ENCODE measurements at places on chromosomes 5 and 9.

DNA sequence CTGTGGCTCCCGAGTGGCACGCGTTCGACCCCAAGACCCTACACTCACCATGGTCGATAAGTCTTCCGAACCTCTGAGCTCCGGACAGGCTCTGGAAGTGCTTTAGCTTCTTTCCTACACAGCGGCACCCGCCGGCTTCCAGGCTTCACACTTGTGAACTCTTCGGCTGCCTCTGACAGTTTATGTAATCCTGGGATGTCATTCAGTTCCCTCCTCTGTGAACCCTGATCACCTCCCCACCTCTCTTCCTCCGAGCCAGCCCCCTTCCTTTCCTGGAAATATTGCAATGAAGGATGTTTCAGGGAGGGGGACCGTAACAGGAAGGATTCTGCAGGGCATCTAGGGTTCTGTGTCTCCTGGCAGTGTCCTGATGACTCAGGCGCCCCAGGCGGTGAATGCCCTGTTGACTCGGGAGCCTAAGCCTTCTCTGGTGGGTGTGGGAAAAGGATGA lies at the start of gene CD14:
Gene CD14, minus strand, starts transcription at position 155 of the 451 bp plus-strand sequence. Its CDS starts 104 bp downstream, at position 51.
- DNase-seq: no peak

- no peak for DNase-seq
These were observed 32.1 kb downstream of the SEMA4D start for GRCh38 chr9:89465726-89466308.

DNA sequence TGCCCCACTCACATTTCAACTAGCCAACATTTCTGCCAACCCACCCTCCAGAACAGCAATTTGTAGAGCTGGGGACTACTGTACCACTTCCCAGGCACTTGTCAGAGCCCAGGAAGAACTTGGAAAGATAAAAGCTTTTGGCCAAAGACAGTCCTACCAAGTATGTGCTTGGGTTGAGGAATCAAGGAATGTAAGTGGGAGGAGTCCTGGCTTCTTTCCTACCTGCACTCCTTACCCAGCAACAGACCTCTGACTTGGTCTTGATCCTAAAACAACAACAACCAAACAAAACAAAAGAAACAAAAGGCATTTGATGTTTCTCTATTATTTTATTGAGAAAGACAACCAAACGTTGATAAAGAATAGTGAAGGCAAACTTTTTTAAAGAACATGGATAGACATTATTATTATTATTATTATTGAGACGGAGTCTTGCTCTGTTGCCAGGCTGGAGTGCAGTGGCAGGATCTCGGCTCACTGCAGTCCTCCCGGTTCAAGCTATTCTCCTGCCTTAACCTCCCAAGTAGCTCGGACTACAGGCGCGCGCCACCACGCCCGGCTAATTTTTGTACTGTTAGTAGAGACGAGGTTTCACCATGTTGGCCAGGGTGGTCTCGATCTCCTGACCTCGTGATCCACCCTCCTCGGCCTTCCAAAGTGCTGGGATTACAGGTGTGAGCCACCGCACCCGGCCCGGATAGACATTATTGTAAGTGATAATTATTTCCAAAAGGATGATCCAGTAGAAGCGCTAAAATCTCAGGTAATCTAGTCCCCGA lies 33.5 kb downstream of the ANXA2R start:
- no peak for DNase-seq

- no peak for DNase-seq
These were observed 18.5 kb downstream of the NEURL1B start for GRCh38 chr5:172659570-172659908.

DNA sequence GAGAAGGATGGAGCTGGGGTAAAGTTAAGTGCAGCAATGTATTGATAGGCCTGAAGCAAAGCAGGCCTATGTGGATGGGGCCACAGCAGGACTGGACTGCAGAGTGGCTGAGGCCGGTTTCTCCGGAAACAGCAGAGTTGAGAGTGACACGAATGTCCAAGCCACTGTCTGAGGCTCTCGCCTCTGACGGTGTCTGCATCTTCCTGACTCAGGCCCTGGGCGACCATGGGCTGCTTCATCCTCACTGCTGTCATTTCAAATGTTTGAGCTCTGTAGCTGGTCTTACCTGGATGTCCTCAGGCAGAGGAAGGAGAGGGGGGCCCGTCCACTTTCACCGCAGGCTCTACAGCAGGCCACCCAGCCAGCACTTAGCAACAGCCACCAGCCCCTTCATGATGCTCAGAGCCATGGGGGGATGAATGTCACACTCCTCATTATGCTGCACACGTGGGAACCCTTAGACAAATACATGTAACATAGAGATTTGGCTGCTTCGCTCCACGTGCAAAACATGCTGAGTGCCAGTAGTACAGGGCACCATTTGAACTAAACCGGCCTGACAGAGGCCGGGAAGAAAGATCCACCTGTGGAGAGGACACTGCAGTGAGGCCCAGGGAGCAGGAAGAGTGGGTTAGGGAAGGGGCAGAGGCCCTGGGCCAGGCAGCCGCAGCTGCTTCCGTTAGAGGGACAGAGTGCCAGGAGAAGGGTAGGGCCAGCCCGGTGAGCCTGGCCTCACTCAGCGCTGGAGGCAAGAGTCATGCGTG lies 31.7 kb upstream of the NXNL2 start:
- no peak for DNase-seq

DNA sequence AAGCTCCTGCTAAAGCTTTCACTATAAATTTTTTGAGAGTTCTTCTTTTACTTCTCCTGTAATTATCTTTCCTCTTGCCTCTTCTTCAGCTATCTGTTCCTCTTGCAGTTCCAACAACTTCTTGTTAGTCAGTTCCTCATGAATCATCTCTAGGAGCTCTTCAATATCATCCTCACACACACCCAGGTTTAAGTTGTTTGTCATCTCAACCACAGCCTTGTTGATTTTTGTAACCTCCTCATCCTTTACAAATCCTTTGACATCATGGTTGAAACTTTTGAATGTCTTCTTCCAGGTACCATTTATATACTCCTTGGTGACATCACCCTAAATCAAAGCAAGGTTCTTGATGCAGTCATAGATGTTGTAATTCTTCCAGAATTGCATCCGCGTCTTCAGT lies 106.3 kb upstream of the MAMDC2 start:
- no peak for DNase-seq

DNA sequence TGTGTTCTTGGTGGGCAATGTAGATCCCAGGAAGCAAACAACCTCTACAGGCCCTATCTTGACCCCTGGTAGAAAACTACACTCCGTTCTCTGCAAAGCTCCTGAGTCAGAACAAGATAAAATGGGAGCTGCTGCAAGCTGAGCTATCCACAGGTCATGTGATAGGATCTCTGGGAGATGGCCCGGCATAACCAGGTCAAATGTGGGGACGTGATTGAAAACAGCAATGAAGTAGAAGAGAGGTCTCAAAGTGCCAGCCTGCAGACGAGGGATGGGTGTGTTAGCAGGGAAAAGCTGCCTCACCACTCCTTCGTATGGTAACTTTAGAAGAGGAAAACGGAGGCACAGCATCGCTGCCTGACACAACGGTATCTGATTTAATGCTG lies 25.0 kb downstream of the NRG2 start:
- DNase-seq: no peak

DNA sequence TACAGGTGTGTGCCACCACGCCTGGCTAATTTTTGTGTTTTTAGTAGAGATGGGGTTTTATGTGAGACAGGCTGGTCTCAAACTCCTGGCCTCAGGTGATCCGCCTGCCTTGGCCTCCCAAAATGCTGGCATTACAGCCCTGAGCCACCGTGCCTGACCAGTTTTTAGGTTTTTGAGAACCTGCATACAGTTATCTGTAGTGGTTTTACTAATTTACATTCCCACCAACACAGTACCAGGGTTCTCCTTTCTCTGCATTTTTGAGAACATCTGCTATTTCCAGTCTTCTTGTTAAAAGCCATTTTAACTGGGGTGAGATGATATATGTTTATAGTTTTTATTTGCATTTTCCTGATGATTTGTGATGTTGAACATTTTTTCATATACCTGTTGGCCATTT lies 12.8 kb downstream of the DMXL1 start:
- DNase-seq: no peak

DNA sequence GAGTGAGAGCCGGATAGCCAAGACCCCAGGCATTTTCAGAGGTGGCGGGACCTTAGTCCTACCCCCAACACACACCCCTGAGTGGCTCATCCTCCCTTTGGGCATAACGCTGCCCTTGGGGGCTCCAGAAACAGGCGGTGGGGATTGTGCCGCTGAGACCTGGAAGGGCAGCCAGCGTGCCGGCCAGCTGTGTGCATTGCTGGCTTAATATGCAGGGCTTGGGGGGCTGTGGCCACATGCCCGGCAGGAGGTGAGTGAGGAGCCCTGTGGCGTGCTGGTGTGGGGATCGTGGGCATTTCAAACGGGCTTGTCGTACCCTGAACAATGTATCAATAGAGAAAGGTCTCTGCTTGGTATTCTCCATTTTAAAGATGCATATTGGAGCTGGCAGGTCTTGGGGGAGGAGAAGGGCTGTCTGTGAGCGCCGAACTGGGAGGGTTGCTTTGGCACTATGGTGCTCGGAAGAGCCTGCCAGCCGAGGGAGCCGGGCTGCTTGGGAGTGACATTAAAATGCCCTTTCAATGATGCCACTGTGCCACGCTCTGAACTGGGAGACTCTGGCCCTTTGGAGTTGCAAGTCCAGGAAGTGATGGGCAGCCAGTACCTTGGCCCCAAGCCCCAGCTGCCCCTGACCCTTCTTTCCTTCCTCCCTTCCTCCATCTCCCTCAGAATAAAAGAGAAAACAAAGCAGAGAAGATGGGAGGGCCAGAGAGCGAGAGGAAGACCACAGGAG lies 11.2 kb upstream of the OLFM1 start:
- no peak for DNase-seq

GRCh38 chr5:89351222-89351621 lies 468.2 kb upstream of the MEF2C start:
- DNase-seq: no peak

- no peak for DNase-seq
These were observed 136.6 kb downstream of the PIK3R1 start for GRCh38 chr5:68352166-68352565.

DNA sequence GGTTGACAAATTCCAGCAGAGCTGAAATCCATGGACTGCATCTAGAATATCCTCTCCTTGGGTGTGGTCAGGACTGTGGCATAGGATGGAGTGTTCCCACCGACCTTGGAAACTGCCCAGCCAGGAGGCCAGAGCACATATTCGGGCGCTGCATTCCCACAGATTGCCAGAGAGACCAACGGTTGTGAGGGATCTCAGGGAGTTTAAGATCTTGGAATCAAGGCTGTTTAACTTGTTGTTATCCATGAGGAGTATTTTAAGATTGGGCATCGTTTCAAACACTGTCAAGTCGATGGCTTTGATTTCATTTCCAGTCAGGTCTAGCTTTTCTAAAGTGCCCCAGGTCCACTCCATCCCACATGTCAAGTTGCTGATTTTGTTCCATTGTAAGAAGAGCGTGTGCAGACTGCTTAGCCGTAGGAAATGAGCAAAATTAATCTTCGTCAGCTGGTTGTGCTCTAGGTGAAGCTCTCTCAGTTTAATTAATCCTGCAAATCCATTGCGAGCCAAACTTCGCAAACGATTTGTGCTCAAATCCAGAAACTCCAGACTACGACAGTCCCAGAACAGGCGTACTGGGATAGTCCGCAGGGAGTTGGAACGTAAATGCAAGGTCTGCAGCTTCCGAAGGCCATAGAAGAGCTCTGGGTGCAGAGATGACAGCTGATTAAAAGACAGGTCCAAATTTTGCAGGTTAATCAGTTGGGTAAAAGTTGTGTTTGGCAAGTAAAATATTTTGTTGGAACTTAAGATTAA lies 1.5 kb downstream of the LRRTM2 start:
- no peak for DNase-seq

DNA sequence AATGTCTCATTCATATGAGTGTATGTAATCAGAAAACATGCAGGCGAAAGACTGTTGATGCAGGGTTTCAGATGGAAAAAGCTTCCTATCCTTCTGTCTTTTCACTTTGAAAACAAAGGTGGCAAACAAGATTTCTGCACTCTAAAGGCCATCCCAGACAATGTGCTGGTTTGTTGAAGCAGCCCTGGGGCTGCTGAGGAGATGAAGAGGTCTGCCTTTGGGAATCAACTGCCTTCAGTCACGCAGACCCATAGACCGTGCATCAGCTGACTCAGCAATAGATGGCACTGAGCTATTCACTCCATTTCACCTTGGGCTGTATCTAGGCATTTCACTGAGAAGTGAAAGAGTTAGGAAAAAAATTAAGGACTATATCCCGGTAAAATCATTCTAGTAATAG lies 60.5 kb upstream of the C5orf46 start:
- DNase-seq: no peak

- DNase-seq: no peak
These were observed 340.9 kb upstream of the KIF2A start for GRCh38 chr5:61965069-61965468.

GRCh38 chr5:96067894-96068614 lies 106.4 kb upstream of the ELL2 start:
- no peak for DNase-seq

- no peak for DNase-seq
These were observed 1199.8 kb downstream of the DTWD2 start for GRCh38 chr5:117788596-117788995.

DNA sequence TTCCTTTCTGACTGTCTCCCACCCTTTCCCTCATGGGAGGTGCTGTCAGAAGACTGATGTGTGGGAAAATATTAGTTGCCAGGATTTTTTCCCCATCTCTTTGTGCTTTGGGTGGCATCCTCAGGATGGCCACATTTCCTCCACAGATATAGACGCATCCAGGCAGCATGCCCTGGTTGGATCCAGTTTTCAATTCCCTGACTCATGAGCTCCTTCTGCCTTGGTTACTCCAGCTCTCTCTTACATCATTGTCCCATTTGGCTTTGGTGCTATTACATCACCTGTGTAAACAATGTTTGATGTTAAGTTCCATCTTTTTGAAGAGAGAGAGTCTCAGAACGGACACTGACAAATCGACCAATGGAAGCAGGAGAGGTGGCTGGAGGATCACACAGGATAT lies 302.5 kb downstream of the CDH18 start:
- DNase-seq: no peak

Data from T-helper 2 cell (primary cell).